ENCODE measurements at places on chromosomes 3 and 15.

DNA sequence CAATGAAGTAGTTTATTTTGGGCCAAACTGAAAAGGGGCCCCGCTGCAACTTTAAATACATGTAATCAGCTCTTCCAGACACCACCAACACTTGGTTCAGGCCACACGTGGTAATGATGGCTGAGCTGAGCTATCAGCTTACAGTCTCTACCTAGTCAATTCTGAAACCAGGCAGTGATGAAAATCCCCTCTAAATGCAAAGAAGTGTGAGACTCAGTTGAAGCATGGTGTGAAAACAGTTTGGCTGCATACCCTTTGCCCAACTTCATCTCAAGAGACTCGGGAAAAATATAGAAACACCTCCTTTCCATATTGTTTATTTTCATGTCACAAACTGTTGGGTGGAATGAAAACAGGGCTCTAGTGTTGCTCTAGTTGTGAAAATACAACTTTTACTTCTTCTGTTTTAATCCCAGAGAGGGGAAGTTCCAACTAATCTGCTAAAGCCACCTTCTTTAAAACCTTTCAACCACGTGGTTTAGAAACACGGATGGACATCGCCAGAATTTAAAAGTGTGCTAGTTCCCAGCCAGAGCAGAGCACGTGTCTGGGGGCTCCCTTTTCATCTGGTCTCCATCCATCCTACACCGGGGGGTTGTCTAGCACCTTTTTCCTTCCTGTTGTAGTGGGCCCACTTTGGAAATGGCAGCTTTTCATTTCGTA, 229.1 kb downstream of the EPHB1 start:
- DNase-seq: no peak

- DNase-seq: no peak
Measured at GRCh38 chr3:72361990-72362389, 486.3 kb downstream of the SHQ1 start.

GRCh38 chr3:143628971-143629370, 219.3 kb downstream of the SLC9A9 start:
- no peak for DNase-seq

DNA sequence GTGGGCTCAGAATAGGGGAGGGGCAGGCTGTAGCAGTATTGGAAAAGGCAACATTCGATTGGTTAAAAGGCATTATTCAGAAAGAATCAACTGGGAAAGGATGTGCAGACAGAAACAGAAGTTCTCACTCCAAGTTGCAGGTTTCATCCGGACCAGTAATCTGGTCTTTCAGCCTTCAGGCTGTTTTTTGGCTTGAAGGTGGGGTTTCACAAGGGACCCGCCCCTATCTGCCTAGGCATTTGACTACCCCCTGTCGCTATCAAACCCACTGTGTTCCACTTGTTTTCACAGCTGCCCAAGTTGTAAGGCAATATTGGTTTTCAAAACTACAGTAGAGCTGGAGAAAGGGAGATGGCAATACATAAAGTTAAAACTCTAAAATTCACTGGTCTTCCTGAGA, 96.9 kb downstream of the VPS8 start:
- no peak for DNase-seq

- DNase-seq: peak; percentile 74
Measured at GRCh38 chr3:56702490-56703315, 19.6 kb upstream of the TASOR start.

DNA sequence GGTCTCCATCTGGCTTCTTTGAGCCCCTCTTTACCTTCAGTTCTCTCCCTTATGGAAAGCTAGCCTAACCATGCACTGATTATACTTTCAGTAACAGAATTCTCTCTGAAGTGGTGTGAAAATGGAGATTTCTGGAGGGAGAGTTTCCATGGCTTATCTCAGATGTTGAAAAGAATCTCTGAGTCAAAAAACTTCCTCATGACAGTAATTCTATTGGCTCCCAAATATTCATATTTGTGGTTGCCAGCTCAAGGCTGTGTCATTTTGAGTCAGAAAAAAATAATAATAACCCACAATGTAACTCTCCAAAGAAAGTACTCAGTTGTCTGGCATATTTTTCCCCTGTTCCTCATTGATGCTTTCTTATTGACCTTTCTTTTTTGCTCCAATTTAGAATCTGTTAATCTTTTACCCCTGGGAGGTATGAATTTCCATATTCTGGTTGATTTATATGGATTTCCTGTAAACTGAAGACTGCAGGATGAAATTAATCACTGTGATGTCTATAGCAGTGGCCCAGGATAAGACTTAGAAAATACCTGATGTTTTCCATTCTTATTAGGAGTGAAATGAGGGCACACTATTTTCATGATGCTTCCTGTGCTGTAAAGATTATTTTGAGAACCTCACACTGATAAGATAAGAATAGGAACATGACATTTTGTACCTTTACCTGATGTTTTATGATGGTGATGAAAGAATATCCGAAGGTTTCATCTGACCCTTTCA, 149.5 kb upstream of the EPHA3 start:
- DNase-seq: no peak

DNA sequence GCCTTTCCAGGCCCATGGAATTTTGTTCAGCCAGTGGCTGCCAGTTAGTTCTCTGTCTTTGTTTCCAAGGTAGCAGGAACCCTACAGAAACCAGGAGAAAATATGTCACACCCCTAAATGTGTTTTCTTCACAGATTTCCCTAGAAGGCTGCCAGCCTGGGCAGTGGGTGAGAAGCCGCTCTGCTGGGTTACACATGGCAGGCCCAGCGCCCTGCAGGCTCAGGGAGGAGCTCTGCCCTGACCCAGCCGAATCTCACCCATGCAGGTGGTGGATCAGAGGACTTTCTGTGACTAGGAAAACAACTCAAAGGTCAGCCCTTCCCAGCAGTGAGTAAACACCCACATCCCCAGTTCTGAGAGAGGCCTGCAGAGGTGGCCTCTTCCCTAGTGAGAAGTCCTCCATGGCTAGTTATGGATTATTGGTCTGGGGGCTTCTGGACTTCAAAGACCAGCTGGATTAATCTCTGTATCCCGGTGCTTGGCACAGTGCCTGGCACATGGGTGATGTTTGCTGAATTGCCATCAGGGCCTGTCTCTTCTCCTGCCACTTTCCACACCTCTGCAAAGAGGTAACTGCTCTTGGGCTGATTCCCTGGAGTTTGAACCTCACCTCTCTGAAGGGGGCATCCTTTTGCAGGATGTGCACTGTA, 34.7 kb upstream of the BDH1 start:
- DNase-seq: no peak

DNA sequence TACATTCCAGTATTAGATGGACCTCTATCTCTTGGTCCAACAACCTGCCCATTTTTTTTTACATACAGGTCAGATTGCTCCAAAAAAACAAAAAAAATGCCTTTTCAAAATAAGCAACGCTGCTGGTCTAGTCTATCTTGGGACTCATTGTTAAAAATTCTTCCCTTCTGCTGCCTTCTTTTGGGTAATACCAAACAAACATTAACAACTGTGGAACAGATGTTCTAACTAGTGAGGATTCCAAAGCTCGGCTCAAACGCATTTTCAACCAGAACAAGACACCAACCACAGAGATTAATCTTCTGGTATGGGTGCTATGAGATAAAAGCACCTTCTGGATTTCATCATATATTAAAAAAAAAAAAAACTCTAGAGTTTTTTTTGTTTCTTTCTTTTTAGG, 24.7 kb downstream of the ARHGAP31 start:
- no peak for DNase-seq

DNA sequence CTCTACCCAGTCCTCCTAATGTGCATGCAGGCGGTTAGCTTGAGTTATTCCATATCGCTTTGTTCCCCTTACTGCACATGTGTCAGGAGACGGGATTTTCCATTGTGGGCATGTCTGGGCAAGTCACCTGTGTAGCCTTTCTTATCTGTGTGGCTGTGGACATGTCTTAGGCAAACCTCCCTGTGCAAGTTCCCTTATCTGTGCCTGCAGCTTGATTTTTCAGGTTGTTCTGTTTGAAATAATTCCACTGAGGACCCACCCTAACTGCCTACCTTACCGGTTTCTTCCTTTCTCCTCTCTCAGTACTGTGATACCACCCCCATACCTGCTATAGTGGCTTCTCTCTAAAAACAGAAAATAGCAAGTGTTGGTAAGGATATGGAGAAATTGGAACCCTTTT, 113.6 kb downstream of the NEO1 start:
- DNase-seq: no peak

DNA sequence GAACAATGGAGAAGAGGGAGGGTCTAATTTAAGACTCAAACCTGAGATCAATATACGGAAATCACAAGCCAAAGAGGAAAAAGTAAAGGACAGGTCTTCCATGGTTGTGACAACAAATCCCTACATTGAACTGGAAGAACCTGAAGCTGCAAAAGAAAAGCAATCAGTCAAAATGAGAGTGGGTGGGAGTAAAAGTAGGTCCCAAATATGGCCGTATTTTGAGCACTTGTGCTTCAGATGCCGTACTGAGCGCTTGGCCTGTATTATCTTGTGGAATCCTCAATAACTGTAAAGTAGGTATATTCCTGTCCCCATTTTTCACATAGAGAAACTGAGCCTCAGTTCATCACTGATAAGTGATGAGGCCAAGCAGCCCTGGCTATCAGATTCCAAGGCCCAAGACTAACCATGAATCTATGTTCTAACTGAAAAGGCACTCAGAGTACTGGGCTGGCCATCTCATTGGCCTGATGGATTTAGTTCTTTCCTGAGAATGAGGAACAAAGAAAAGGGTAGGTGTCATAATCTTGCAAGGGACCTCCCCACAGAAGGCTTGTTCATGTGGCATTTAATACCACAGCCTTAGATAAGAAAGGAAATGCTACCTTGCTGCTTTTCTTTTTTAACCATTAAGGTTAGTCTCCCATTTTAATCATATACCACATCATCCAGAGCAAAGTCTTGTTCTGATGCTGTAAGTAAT, 52.5 kb downstream of the LRRN1 start:
- DNase-seq: no peak

GRCh38 chr3:194344012-194344411, 7.1 kb downstream of the CPN2 start:
- peak; percentile 59 for DNase-seq

DNA sequence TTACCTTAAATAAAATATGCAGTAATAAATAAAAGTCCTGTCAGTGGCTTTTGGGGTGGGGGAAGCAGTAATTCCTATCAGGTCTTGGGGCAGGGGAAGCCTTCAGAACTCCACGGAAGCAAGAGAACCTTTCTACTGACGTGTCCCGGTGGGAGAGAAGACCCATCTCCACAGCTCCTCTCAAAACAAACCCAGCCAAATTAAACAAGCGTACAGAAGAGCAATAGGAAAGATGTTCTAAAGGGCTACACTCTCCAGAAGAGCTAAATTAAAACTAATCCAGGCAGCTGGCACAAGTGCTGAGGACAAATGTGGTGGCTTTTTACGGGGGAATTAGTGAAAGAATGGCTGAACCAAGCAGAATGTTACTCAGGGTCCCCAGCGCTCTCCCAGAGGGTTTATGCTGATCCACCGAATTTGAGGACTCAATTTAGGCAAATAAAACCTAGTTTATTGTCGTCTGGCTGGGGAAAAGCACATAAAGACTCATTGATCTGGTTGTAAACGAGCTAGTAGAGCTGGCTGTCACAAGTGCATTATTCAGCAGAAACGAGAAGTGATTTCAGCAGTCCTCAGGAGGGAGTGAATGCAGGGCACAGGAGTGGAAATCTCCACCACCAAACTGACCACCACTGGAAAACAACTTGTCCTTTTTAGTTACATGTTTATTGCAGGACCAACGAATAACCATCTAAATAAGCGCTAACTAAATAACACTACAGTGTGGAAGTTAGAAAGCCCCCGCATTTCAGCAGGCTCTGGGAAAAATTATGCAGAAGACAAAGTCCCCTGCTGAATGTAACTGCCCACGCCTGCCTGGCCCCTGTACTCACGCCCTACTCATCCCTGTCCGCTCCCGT, 13.5 kb downstream of the BFSP2 start:
- DNase-seq: peak; percentile 42

DNA sequence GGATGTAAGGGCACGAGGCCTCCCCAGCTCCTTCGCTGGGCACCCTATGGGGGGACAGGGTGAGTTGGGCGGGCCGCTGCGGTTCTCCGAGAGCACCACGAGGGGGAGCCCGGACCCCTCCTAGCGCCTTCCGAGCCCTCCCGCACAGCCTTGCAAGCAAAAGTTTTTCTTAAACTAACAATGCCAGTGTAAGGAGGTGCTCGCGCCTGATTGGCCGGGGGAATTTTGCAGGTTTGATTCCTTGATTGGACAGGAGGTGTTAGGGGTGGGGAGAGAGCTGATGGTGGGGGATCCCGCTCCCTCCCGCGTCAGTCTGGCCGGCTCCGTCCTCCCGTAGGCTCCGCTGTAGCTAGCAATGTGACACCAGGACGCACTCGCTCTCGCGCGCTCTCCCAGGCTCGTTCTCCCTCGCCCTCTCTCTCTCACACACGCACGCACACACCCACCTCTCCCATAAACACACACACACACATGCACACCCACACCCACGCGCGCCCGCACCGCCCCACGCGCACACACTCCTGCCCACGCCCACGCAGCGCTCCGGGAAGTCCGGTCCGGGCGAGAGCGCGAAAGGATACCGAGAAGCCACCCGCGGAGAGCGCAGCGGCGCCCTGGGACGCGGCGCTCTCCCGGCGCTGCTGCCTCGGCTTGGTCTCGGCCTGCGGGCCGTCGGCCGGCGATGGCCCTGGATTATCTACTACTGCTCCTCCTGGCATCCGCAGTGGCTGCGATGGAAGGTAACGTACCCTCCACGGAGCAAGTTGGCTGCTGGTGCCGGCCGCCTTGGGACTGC, at the start of gene EPHB1:
Gene EPHB1, plus strand, starts transcription at position 311 of the 796 bp plus-strand sequence.
- DNase-seq: peak; percentile 99

GRCh38 chr15:73770050-73770449, 16.9 kb upstream of the INSYN1 start:
- DNase-seq: no peak

DNA sequence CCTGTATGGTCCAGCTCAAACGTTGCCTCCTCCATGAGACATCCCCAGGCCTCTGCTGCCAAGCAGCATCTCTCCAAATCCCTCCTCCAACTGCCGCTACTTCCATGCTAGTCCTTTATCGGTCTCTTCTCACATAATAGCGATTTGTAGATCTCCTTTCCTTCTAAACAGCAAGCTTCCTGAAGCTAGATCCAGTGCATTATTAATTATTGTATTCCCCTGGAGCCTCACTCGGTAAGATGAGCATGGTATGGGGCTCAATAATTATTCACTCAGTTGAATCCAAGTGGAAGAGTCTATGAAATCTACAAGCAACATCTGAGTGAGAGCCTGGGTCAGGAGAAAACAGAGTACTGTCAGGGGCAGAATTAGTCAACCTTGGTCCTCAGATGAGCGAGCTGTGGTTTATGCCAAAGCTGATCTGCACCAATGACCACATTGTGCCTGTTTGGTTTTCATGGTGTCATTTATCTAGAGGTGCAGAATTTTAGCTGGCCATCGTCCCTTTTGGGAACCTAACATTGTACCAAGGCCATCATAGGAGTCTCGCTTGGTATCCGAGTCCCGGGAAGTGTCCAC, 93.8 kb upstream of the UBE2E1 start:
- no peak for DNase-seq

All from kidney capillary endothelial cell (primary cell).